ENCODE measurements at places on chromosomes 13 and 19.

DNA sequence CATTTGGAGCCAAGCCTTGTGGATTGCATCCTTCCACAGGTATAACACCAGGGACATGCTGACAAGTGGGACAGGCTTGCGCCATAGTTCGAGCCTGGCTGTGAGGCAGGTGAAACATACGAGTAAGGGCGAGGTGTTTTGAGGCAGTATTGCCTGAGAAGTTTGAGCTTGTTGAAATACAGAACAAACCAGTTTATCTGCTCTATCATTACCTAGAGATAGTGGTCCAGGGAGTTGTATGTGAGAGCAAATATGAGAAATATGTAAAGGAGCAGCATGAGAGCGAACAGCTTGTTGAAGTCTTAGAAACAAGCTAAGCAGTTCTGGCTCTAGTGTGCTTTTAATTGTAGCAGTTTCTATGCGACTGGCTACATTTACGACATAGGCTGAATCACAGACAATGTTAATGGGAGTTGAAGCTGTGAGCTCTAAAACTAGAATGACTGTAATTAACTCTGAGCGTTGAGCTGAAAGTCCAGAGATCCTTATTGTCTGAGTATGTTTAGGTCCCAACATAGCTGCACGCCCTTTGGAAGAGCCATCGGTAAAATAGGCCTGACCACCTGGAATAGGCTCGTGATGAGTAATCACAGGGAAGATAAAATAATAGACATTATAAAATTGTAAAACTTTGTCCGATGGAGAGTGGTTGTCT lies 8.2 kb downstream of the ZNF439 start:
- DNase-seq, result no peak

DNA sequence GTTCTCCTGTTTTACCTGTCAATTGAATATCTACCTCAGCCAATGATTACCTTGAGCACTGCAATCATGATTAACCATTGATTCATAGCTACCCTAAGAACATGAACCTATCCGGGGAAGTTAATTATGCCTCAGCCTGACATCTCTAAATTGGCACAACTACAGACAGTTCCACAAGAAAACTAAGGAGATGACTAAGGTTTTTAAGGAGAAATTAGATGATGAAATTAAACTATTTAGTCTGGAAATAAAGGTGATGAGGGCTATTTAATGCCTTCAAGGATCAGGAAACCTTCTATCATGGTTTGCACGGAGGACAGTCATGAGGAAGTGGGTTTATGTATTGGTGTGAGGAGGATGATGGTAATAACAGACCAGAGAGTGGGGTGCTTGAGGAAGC lies 203.4 kb downstream of the COL4A1 start:
- no peak for DNase-seq

DNA sequence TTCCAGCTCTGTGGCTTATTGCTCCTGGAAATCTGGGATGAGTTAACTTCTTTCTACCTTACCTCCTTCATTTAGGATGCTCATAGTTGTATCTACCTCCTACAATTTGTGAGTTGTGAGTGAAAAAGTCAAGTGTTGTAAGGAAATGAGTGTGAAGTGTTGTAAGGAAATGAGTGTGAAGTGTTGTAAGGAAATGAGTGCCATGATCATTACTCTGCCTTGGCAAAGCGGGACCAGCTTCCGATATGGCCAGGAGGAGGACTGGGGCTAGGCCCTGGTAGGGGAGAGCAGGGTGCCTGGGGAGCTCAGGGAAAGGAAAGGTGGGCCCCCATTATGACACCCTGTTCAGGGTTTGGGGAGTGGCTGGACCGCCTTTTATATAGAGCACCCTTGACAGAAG lies 435.2 kb downstream of the FGF9 start:
- no peak for DNase-seq

- DNase-seq, result no peak
Measured at GRCh38 chr13:20370815-20371421, 138.8 kb upstream of the GJB6 start.

DNA sequence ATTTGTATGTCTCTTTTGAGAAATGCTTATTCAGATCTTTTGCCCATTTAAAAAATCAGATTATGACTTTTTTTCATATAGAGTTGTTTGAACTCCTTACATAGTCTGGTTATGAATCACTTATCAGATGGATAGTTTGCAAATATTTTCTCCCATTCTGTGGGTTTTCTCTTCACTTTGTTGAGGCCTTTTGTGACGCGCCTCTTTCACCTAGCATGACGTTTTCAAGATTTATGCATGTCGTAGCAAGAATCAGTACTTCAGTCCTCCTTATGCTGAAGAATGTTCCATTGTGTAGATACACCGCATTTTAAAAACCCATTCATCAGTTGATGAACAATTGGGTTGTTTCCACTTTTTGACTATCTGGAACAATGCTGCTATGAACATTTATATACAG lies 13.4 kb downstream of the PABPC3 start:
- DNase-seq, result no peak

DNA sequence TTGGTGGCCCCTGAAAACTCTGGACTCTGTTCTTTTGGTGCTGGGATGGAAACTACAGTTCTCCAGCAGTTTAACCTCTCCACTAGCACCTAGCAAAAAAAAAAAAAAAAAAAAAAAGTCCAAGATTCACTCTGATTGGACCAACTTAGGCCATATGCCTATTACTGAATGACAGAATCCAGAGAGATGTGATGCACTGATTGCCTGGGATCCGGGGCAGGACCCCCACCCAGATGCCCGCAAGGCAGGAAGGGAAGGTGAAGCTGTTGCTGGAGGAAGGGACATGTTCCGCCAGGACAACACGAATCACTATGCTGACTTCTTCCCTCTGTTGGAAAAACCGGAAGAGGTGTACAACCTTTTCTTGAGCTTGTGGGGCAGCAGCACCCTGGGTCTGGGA lies 152.5 kb upstream of the ZNF536 start:
- no peak for DNase-seq

- no peak for DNase-seq
Measured at GRCh38 chr13:47288546-47288945, 391.7 kb upstream of the HTR2A start.

DNA sequence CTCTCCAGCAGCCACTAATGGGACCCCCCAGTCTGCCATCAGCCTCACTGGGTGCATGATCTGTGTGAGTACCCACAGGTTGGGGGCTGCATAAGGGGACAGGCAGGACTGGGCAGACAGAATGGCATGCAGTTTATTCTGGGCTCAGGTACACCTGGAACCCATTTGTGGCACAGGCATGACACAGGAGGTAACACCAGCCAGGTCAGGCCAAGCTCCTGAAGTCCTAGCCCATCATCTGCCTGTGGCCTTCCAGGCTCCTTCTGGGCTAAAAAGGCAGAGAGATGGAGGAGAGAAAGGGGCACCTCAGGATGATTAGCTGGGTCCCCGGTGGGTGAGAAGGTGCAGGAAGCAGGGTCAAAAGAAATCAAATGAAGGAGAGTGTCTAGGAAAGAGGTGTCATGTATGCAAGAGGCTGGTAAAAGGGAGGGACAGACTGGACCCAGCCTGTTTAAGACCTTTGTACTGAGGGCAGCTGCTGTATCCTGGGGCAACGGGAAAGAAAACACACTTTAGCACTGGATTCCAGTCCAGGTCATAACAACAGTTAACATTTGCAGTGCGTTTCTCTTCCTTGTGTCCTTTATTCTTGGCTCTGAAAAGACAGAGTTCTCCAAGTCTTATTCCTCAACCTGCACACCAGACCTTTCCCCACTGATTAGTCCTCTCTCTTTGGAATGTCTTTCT lies 20.2 kb upstream of the DGKH start:
- DNase-seq, result no peak

GRCh38 chr19:18897094-18898029 lies 1.4 kb upstream of the CERS1 start:
- no peak for DNase-seq

DNA sequence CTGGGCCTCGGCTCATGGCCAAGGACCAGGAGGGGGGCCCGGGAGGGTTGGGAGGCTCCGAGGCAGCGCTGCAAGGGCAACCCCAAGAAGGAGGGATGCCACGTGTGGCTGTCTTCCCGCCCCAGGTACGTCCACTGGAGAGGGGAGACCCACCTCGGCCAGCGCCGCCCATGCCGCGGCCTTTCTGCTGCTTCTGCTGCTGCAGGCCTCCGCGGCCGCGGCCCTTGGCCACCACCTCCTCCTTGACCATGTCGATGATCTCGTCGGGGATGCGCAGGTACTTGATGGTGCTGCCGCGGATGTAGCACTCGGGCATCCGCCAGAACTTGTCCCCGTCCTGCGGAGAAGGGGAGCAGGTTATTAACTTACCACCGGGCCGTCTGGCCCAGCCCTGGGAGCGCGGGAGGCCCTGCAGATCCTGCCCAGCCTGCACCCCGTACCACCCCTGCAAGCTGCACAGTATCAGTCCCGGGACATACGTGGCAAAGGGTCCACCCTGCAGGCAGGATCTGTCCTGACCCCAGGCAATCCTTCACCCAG lies 13.3 kb downstream of the LSM4 start:
- DNase-seq, result no peak

DNA sequence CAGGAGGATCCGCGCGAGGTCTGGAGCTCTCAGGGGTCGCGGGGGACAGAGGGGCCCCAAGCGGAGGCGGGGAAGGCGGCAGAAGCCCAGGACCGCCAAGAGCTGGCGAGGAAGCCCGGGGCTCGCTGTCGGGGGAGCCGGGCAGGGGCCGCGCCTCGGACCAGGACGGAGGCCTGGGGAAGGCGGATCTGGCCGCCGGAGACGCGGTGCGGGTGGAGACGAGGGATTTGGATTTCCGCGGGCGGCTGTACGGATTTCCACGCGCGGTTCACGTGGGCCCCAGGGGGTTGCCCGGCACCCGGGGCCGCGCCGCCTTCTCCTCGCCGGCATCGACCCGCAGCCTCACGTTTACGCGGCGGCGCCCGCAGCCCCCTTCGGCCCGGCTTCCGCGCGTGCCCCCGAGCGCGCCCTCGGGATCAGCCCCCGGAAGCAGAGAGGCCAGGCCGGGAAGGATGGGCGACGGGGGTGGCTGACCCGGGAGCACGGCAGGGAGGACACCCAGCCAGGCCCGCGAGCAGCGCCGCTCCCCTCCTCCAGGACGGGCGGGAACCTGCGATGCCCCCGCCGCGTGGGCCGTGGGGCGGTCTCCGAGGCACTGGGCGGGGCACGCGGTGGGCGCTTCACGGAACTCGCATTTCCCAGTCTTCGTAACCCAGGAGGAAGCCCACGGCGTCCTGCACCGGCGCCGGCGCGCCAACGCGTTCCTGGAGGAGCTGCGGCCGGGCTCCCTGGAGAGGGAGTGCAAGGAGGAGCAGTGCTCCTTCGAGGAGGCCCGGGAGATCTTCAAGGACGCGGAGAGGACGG lies 4.7 kb downstream of the F7 start:
- no peak for DNase-seq

DNA sequence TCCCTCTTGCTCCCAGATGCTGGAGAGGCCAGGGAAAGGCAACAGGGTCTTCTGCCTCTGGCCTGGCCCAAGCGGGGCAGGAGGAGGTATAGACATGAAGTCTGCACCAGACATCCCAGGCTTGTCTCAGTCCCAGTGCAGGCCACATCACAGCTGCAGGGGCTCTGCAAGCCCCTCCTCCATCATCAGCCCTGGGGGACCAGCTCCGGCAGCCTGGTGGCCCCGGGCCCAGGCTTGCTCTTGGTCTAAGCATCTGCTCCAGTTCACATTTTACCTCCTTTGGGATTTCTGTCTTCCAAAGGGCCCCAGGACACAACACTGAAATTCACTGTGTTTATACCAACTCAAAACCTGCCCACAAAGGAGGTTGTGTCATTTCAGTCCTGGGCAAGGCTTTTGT lies 359.4 kb downstream of the ZNF536 start:
- no peak for DNase-seq

DNA sequence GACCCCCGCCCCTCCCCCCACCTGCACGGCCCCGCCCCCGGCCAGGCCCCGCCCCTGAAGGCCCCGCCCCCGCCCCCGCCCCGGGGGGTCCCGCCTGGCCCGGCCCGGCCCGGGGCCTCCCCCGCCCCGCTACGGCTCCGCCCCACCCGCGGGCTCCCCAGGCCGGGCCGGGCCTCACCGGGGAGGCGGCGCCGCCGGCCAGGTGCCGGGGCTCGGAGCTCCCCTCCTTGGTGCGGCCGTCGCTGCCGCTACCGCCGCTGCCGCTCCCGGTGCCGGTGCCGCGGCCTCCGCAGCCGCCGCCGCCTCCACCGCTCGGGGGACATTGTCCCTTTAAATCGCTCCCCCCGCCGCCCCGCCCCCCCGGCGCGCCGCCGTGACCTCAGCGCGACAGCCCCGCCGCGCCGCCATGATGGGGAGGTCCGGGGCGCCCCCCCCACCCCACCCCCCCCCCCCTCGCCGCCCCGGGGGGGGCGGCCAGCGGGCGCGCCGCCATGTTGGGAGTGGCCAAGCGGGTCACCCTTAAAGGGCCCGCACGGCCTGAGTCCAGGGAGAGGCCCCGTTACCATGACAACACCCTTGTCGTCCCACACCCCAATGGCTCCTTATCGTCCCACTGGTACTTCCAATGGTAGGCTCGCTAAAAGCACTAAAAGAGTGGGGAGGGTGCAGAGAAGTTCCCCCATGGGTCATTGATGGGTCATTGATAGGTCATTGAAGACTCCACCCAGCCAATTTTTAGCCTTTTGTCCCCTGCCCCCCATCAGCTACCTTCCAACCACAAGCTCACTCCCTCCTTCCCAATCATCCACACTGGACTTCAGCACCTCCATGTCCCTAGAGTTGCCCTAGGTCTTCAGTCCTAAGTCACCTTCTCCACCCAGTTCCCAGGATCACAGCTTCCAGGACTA lies at the start of gene WIZ:
WIZ (minus strand) TSS at position 337 of the 908 bp plus-strand sequence. CDS start 1,649 bp downstream, outside the sequence.
- DNase-seq, result peak; percentile 70

DNA sequence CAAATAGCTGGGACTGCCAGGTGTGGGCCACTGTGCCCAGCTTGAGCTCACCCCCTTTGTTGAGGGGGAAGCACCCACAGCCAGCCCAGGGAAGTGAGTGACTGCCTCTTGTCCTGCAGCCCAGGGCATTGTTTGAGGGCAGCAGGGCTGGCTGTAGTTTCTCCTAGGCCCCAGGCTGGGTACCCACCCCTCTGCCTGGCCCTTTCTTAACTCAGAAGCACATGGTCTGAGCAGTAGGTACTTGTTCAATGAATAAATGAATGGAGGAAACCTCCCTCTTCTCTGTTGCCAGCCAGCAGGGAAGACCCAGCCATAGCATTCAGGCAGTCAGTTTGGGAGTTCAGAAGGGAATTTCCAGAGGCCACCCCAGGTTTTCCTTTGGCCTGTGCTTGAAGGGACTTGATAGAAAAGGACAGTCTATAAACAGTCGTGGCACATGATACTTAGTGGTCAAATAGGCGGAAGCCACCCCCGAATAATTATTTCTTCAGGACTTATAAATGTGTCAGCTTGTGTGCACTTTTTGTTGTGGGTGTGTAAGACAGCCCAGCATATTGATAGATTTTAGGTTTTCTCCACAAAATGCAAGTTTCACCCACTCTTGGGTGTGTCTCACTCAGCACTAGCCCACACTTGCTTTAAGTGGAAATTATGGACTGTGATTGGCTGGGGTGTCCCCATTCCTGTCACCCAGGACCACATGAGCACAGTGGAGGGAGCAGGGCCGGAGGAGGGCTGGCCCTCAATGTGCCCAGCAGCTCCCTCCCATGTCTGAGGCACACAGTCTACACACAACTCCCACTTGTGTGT lies 33.1 kb downstream of the GATAD2A start:
- no peak for DNase-seq

- no peak for DNase-seq
Measured at GRCh38 chr13:30169442-30169841, 137.9 kb downstream of the KATNAL1 start.
